ENCODE measurements at places on chromosomes 5 and 9.

DNA sequence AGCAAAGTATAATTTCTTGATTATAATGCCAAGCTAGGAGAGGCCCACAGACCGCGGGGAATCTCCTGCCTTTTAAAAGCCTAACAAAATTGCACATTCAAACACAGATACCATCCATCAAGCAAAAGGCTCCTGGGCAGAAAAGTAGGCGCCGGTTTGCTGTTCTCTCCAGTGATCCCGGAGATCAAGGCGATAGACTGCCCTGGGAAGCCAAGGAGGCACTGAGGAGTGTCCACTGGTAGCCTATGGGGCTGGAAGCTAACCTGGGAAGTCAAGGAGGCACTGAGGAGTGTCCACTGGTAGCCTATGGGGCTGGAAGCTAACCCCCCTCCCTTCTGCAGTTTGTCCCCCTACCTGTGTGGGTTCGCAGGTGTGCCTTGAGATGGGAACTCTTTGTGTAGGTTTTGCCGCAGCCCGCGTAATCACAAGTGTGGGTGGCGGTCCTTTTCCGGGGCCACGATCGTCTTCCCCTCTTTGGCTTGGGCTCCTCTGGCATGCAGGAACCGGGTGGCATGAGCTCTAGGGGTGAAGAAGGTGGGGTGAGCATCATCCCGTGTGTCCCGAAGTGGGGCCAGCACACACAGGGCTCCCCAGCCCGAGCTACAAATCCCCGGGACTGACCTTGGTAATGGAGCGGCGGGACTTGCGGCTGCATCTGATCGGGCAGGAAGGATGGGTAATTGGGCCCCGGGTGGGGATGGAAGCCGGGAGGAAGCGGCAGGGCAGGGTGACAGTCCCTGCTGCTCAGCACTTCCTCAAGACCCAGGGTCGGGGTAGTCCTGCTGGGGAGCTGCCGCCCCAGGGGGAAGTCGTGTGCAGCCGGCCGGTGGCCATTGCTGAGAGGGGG lies 2.7 kb downstream of the KLF4 start:
- no peak for DNase-seq

- no peak for DNase-seq
Measured at GRCh38 chr9:91001146-91001611, 199.6 kb downstream of the SYK start.

- DNase-seq, result no peak
Measured at GRCh38 chr9:27866741-27867140, 293.5 kb upstream of the C9orf72 start.

DNA sequence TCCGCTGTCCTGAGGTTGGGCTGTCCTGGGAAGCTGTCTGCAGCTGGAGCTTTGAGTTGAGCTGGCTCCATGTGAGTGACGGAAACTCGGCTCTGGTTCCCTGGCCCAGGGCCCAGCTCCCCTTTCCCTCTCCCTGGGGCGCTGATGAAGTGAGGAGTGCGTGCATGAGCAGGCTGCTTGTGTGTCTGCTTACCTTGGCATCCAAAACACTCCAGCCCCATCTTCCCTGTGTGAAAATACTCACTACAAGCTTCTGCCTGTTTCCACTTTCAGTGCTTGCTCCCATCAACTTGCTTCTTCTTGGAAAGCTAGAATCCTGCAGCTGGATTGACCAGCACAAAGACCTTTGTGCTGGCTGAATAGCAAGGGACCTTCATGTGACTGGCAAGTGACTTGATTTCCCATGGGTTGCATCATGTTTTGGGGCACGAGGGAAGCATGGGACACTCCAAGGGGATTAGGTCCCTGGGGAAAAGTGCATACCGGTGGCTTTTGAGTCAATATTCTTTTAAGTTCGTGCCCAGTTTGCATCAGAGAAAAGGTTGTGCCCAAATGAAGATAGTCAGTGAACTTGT lies 198.1 kb downstream of the GADD45G start:
- DNase-seq, result no peak

DNA sequence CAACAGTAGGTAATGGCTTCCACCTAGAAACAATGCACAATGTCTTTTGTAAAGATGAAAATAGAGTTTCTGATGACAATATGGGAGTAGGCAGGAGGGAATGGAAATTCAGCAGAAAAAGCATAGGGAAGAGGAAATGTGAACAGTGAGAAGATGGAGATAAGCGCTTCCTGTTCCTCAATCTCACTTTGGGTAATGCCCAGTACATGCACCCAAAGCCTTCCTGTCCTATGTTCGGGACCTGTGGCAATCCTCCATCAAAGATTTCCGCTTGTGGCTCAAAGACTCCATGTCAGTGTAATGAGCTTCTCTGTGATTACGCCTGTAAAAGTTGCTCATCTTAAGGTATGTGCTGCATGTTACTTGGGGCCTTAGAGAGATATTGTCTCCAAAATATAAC lies 2.7 kb downstream of the UGT3A1 start:
- DNase-seq, result no peak

DNA sequence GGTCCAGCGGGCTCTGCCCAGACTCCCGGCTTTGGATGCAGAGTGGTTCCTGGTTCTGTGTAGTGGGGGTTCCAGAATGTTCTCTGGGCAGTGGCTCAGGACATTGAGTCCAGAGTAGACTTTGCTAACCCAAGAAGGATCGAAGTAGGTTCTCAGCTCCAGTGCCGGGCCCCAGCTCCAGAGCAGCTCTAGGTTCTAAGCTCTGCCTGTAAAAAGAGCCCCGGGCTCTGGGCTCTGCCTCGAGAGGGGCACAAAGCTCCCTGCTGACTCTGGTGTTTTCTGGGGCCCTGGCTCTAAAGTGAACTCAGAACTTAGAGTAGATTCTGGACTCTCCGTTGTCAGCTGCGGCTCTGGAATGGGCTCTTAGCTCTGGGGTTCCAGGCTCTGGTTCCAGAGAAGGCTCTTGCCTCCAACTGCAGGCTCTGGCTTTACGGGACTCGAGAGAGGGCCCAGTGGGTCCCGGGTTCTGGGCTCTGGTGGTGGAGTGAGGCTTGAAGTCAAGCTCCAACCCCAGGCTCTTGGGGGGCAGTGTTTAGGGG lies 414 bp downstream of the WDR38 start:
- no peak for DNase-seq

DNA sequence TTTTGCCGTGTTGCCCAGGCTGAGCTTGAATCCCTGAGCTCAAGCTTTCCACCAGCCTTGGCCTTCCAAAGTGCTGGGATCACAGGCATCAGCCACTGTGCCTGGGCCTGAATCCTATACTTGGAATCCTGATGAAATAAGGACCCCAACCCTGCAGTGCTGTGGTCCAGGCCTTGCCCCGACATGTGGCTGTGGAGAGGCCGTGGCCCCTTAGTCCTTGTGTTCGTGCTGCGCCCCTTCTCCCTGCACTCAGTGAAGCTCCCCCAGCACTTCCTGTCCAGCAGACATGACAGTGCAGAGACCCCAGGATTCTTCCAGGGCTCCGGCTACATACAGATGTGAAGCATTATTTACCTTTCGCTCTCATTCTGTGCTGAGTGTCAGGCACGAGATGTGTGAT lies 52.9 kb downstream of the EHMT1 start:
- no peak for DNase-seq

- DNase-seq, result no peak
Measured at GRCh38 chr9:94927048-94927761, 200.7 kb downstream of the AOPEP start.

DNA sequence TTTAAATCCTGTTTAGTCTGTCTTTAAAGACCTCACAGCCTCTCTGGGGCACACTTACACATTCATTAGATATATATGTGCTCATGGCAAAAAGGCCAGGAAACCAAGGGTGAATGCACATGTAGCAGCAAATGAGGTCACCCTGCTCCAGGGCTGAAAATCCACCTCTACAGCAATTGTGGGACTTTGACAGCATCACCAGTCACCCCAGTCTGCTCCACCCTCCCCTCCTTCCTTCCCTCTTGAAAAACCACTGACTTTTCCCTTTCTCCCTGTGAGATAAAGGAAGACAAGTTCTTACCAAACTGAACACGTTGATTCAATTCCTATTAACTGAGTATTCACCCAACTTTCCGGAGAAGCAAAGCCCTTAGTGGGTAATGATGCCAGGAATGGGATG lies 15.2 kb upstream of the SH3RF2 start:
- no peak for DNase-seq
